ENCODE measurements at places on chromosomes 2 and 18.

GRCh38 chr2:189347540-189347939 lies 93.7 kb upstream of the WDR75 start:
- H3K4me3 ChIP-seq: no peak overlapping the region
- H3K27ac ChIP-seq: peak overlapping the region; percentile 72
- no peaks in the 10 kb centered on the region for H3K36me3 ChIP-seq
- no peaks in the 10 kb centered on the region for H3K27me3 ChIP-seq
- peak; percentile 51 for DNase-seq

DNA sequence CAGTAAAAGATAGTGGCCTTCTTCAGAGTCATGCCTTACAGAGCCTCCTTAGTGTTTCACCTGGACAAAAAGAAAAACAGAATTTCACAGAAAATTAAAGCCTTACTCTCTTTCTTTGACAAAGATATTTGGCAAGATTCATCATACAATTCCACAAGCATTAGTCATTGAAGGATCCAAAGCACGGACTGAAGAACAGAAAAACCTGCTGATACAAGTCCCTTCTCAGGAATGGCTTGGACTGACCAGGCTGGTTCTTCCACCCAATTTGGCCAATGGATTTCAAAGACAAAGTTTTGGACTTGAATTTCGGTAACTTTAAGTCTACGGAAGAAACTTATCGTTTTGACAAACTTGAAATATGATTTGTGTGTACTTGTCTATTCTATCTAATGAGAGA lies 39.1 kb upstream of the GALNT3 start:
- DNase-seq: peak; percentile 79
- no peak overlapping the region for H3K4me3 ChIP-seq
- peaks cover 6% of the 10 kb centered on the region for H3K4me1 ChIP-seq
- peak overlapping the region; percentile 65 for H3K27ac ChIP-seq

DNA sequence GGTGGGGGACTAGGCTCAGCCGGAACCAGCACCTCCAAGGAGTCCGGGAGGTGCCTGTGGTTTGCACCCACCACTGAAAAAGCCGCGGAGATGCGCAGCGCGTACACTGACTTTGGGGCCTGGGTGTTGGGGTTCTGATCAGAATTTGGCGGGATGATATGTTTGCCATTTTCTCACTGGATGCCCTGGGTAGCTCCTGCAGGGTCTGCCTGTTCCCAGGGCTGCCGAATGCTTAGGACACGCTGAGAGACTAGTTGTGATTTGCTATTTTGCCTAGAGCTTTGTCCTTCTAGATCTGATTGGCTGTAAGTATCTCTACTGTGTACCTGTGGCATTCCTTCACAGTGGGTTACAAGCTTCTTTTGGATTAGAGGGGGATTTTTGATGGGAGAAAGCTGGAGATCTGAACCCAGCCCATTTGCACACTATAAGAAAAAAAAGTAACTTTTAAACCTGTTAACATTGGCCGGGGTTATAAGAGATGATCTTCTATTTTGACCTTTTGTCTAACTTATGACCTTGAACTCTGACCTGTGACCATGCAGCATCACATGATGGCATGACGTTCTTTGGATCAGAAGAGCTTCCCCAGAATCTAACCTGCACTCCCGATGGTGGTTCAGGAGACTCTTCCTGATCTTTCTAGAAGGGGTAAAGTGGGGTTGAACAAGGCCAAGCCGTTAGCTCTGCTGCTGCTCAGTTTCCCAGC lies 1.6 kb downstream of the KCNE4 start:
- H3K36me3 ChIP-seq: no peaks in the 10 kb centered on the region
- H3K27me3 ChIP-seq: no peaks in the 10 kb centered on the region
- H3K4me1 ChIP-seq: peaks cover 12% of the 10 kb centered on the region

GRCh38 chr2:42795841-42796301 lies 3.5 kb upstream of the HAAO start:
- H3K27me3 ChIP-seq: no peaks in the 10 kb centered on the region
- H3K27ac ChIP-seq: no peak overlapping the region
- H3K4me1 ChIP-seq: peaks cover 10% of the 10 kb centered on the region
- DNase-seq: no peak
- no peaks in the 10 kb centered on the region for H3K36me3 ChIP-seq
- H3K4me3 ChIP-seq: no peak overlapping the region

GRCh38 chr2:17539611-17540092 lies 844 bp upstream of the VSNL1 start:
- peak overlapping the region; percentile 70 for H3K4me3 ChIP-seq
- DNase-seq: peak; percentile 33
- no peaks in the 10 kb centered on the region for H3K27me3 ChIP-seq
- H3K36me3 ChIP-seq: no peaks in the 10 kb centered on the region
- H3K27ac ChIP-seq: peak overlapping the region; percentile 46
- peaks cover 11% of the 10 kb centered on the region for H3K4me1 ChIP-seq

Measured in trophoblast cell (in vitro differentiated cells and primary cell).